ENCODE measurements at places on chromosomes 2 and 18. TPM values are rescaled to one million over a fixed set of nuclear protein-coding genes. Genes with fewer than 3 reads are reported as not detected.

The CYRIA gene
- total RNA-seq: 2.0 TPM

The TMEM18 gene
- total RNA-seq: 19.3 TPM

The GATA6 gene
- total RNA-seq: 112 TPM

The NYAP2 gene
- total RNA-seq: not detected

The NLRC4 gene
- not detected for total RNA-seq

The HOXD4 gene
- not detected for total RNA-seq

The DSG3 gene
- not detected for total RNA-seq

The FOXI3 gene
- total RNA-seq: 0.57 TPM

The RSAD2 gene
- total RNA-seq: 4.4 TPM

The LAPTM4A gene
- 241 TPM for total RNA-seq

The ATP6V1B1 gene
- not detected for total RNA-seq

The DAW1 gene
- total RNA-seq: 0.42 TPM

The CCDC68 gene
- 2.9 TPM for total RNA-seq

The MTERF4 gene
- total RNA-seq: 63.0 TPM

The DSC1 gene
- total RNA-seq: not detected

The FBXO15 gene
- 4.3 TPM for total RNA-seq

The DPP4 gene
- 3.3 TPM for total RNA-seq

The MLPH gene
- total RNA-seq: 1.2 TPM

The TNFAIP6 gene
- total RNA-seq: not detected

The SERPINB13 gene
- not detected for total RNA-seq

The REG1B gene
- total RNA-seq: not detected

The SOS1 gene
- total RNA-seq: 77.0 TPM

The IL1RN gene
- total RNA-seq: not detected

The KATNAL2 gene
- 6.1 TPM for total RNA-seq

The SIGLEC15 gene
- total RNA-seq: not detected

The DNER gene
- total RNA-seq: 0.91 TPM

The SPHKAP gene
- total RNA-seq: 0.07 TPM

The CABLES1 gene
- 4.2 TPM for total RNA-seq

The CPO gene
- not detected for total RNA-seq

The HOXD8 gene
- not detected for total RNA-seq

The CD207 gene
- total RNA-seq: not detected

The FTCDNL1 gene
- total RNA-seq: 1.2 TPM

The REG3G gene
- total RNA-seq: not detected

The STK11IP gene
- total RNA-seq: 39.7 TPM

The IL1F10 gene
- not detected for total RNA-seq

The ECEL1 gene
- total RNA-seq: 2.9 TPM

The TCF23 gene
- not detected for total RNA-seq

The TMEM247 gene
- not detected for total RNA-seq

The DPYSL5 gene
- 70.3 TPM for total RNA-seq

The UPP2 gene
- not detected for total RNA-seq

The TUBA4B gene
- total RNA-seq: not detected

The B4GALT6 gene
- total RNA-seq: 33.1 TPM

The CFAP65 gene
- total RNA-seq: 0.67 TPM

The XRCC5 gene
- total RNA-seq: 386 TPM

The UBE2F gene
- total RNA-seq: 38.6 TPM

The RFTN2 gene
- 5.4 TPM for total RNA-seq

The RGPD4 gene
- total RNA-seq: not detected

The ADAM23 gene
- total RNA-seq: 19.9 TPM

The ANKRD29 gene
- 0.36 TPM for total RNA-seq

The GREB1 gene
- total RNA-seq: 78.8 TPM

The VWA3B gene
- total RNA-seq: 0.47 TPM

The CXCR2 gene
- not detected for total RNA-seq

Data from progenitor cell of endocrine pancreas (in vitro differentiated cells).